Iris pigment epithelial cell (primary cell): ENCODE measurements at places on chromosomes 16 and 17.

DNA sequence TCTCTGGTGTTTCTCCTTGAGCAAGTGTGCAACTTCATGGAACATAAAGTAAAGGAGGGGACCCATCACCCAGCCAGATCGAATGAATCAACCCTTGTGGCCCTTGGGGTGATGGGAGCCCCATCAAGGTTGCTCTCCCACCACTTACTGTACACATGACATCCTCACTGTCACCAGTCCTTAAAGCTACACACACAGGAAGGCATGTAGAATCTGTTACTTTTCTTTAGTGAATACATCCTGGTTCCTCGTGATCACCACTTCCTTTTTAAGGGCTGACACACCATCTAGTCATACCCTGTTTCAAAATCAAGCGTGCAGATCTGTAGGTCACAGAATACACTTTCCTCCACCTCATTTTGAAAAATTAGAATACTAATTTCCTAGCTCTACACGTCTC is 22.6 kb upstream of the MPHOSPH6 start:
- peak; percentile 87 for DNase-seq

- no peak for DNase-seq
Measured at GRCh38 chr17:19905502-19905901, 37.8 kb upstream of the ULK2 start.

DNA sequence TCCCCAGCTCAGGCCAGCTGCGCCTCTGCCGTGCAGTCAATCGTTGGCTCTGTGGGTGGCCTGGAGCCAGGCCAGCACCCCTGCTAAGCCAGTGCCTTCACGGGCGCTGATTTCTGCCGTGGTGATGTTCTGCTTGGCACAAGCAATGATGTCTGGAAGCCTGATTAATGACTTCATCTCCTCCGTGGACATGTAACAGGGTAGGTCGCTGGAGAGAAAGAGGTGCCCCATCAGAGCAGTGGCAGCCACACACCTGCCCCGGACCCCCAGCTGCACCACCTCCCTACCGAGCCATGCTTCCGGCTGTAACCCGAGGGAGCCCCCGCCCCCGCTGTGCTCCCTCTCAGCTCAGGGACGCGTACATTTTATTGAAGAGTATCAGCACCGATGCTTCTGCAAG is 1.9 kb downstream of the ARL16 start:
- DNase-seq, result no peak

DNA sequence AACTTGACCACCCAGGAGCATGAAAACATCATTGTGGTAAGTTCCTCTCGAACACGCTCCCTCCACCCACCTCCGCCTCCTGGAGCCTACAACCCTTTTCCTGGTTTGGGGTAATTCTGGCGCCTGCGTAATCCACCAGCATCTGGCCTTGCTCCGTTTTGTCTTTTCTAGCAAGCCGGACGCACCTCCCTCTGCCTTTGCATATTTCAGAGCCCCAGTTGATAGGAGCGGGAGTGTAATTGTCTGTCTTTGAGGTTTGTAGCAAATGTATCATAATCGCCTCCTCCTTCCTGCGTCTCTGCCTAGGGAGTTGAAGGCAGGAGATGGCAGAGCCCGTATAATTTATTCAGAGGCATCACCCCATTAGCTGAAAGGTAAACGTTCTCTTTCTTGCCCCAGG is 121.3 kb upstream of the PLCG2 start:
- no peak for DNase-seq

DNA sequence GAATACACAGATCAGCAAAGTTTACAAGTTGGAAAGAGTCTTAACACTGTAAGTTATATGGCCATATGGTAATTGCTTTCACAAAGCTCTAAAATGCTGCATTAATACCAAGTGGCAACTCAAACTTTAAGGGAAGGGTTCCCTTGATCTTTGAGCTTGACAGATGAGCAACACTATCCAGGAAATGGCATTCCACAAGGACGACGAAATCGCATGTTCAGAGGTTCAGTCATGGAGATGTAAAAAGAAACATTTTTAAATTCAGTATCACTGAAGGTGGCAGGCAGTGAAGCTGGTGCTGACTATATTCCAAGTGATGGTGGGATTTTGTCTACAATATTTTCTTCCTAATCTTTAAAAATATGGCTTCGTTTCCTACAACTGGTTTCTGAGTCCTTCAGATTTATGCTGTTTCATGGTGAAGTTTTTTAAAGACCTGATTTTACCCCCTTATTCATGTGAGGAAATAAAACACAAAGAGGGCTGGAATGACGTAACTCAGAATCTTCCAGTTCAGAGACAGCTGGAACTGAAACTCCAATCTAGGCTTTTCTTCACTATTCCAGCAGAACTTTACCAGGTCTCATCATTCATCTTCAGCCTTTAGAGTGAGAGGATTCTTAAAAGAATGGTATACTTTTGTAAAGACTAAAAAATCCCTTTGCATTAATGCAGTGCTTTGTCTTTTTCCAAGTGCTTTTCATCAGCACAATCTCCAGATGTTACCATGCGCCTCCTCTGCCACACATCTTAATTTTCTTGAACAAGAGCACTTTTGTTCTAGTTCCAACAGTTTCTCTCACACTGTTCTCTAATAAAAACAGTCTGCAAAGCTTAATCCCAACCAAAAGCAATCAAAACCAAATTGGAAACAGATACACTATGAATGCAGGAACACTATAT is 20.2 kb downstream of the CHCT1 start:
- DNase-seq, result peak; percentile 51

DNA sequence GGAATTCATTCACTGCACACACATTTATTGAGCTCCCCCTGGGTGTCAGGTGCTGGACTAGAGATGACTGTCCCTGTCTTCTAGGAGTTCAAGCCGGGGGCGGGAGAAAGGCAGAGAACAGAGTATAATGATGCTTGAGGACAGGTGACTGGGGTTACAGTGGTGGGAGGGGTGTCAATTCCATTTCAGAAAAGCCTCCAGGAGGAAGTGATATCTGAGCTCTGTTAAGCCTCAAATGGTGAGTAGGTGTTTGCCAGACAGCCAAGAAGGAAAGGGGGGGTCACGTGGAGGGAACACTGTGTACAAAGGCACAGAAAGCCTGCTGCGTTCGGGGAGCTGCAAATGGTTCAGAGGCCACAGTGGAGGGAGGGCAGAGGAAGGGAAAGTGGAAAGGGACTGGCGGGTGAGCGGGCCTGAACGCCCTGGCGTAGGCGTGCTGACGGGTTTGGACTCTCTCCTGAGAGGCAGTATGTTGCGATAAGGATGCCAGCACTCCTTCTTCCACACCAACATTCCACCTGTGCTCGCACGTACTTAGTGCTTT is 9.7 kb upstream of the NXPH3 start:
- DNase-seq, result peak; percentile 69
